ENCODE measurements at places on chromosomes 1 and 21.

DNA sequence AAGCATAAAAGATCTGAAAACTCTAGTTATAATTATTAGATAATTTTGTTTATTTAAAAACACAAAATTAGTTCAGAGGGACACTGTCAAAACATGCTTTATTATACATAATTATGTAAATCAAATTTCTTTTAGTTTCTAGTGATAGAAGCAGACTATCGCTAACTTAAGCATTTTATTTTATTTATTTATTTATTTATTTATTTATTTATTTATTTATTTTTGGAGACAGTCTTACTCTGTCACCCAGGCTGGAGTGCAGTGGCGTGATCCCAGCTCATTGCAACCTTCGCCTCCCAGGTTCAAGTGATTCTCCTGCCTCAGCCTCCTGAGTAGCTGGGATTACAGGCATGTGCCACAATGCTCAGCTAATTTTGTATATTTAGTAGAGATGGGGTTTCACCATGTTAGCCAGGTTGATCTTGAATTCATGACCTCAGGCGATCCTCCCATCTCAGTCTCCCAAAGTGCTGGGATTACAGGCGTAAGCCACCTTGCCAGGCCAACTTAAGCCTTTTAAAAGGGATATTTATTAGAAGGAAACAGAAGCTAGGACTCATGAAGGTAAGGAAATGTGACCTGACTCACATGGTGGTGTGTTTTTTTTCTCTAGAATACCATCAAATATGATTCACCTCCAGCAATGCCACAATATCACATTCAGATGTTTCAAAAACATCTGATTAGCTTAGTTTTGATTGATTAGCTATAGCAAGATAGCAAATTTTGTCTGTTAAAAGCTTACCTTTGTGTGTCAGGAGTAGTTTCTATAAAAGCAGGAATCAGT, 1357.4 kb upstream of the ADGRL4 start:
- no peak for DNase-seq

GRCh38 chr1:21510113-21510493, 880 bp downstream of the ALPL start:
- no peak for DNase-seq

DNA sequence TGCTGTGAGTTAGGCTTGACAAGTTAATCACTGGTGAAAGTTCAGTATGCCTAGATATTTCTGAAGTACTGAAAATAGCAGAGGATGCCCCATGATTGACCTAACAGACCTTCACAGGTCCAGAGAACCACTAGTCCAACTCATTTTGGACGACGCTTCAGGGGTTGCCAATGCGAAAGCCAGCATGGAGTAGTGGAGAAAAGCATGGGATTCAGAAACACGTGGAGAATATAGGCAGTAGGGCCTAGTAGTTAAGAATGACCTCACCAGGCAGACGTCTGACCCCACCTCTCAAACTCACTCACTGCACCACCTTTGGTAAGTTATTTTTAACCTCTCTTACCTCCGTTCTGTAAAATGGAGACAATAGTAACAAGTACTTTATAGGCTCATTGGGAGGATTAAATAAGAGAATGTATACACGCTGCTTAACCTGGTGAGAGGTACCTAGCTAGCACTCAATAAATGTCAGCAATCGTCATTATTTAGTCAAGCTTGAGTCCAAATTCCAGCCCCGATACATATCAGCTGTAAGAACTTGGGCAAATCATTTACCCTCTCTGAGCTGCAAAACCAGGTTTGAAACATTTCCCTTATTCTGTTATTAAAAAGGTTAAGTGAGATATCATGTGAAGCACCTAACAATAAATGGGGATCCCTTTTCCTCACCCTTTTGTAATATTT, 13.2 kb downstream of the PLPP3 start:
- DNase-seq = no peak

DNA sequence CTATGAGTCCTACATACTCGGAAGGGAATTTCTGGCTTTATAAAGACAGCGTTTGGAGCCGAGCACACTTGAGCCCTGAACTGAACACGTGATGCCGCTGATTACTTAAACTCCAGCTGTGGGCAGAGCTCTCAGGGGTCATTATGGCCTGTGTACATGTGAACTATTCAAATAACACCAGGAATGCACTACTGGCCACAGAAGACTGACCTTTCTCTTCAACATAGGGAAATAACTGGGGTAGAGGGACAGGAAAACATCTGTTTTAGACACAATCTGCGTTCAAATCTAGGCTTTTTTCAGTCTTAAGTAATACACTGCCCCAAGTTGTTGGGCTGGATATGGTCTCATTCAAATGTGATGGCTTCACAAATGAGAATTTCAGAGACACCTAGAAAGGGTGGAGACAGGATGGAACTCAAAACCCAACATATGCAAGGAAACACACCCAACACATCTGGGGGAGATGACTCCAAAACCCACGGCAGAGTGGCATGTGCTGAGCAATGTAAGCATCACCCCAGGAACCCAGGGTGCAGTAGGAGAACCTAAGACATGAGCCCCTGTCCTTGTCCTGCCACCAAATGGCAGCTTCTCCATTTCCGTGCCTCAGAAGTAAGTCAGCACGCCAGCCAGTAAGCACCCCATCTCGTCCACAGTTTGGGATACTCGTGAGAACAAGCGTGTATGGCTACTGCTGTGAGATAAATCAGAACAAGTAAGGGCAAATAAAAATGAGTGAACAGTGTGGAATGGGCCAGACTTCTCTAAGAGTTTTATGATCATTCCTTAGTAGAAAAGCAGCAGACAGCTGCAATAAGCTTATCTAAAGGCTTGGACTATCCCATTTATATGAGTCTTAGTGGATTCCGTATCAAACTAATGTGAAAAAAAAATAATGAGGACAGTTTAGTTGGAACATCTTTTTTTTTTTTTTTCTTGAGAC, 24.9 kb downstream of the NID1 start:
- no peak for DNase-seq

DNA sequence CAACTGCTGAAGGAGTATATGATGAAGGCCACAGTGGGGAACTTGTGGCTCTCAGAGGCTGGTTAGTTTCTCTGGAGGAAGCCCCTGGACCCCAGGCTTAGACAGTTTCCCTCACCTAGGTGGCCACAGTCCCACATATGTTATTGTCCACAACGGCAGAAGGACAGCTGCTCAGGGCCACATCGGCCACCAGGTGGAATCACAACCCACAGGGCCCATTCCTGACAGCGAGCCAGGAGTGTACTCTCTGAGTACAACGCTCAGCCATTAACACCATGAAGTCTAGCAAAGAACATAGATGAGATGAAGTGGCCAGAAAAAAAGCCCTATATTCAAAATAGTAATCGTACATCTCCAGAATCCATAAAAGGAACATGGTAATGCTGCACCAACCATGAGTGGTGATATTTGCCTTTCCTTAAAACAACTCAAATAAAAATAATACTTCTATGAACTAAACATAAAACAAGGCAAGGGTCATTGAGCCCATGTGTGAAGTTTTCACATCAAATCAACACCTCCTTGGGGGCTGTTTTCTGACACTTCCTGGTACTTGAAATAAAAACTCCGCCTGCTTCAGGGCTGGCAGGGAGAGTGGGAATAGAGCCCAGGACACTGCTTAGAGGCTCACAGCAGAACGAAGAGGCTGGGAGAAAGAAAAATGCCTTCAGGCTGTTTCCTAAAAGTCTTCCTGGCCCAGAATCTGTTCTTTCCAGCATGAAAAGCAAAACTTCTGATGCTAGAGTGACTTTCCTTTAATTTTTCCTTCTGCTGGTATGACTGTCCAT, 383.3 kb downstream of the HHAT start:
- DNase-seq = no peak

- no peak for DNase-seq
Measured at GRCh38 chr1:108573183-108573582, 13.3 kb downstream of the EEIG2 start.

- DNase-seq = no peak
Measured at GRCh38 chr1:22341791-22342605, 109.7 kb upstream of the ZBTB40 start.

GRCh38 chr1:32179443-32180185, at the start of gene TXLNA:
Gene TXLNA, plus strand, starts transcription at chr1:32179675. Its CDS starts 671 bp downstream, at chr1:32180346.
- DNase-seq = peak; percentile 89

DNA sequence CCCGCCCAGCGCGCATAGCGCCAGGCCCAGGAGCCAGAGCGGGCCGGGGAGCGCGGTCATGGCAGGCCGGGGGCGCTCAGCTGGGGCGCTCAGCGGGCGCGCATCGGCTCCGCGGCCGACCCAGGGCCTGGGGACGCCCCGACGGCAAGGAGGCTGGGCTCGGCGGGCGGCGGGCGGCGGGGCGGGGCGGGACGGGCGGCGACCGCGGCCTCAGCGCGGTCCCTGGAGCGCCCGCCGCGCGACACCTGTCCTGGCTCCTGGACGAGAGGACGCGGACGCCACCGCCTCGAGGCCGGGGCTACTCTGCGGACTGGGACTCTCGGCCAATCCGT, 273 bp downstream of the BMP8B start:
- DNase-seq = no peak

DNA sequence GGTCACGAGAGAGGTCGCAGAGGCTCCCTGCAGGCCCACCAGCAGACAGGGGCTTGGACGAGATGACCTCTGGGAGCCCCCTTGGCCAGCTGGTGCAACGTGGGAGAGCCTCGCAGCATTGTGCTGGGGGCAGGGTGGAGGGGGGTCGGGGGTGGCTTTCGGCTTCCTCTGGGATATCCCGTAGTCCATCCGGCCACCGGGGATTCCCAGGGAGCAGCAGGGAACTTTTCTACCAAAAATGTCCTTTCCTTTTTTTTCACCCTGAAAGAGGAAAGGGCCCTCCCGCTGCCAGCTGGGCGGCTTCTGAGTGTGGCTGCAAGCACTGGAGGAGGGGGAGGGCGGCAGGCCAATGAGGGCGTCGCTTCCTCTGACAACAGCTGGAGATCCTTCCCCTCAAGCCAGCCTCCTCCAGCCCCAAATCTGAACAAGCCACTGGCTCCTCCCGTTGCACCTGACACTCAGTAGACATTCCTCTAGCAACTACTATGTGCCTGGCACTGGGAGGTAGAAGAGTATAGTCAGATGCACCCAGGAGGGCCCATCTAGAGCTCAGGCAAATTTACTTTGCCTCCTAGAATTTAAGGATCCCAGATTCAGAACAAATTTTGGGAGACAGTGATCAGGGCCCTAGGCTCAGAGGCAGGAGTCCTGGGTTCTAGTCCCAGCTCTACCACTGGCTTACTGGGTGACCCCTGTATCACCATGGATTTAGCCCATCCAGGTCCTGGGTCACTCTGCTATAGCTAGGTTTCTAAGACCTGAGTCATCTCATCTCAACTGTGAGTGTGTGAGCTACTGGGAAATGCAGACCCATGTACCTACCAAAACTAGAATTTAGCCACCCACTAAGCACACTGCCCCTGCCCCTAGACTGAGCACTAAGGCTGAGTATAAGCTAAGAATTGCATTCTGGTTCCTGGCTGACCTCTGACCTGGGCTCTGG, 2.7 kb downstream of the MOB3C start:
- no peak for DNase-seq

- no peak for DNase-seq
Measured at GRCh38 chr1:41573194-41573593, 88.7 kb upstream of the EDN2 start.

DNA sequence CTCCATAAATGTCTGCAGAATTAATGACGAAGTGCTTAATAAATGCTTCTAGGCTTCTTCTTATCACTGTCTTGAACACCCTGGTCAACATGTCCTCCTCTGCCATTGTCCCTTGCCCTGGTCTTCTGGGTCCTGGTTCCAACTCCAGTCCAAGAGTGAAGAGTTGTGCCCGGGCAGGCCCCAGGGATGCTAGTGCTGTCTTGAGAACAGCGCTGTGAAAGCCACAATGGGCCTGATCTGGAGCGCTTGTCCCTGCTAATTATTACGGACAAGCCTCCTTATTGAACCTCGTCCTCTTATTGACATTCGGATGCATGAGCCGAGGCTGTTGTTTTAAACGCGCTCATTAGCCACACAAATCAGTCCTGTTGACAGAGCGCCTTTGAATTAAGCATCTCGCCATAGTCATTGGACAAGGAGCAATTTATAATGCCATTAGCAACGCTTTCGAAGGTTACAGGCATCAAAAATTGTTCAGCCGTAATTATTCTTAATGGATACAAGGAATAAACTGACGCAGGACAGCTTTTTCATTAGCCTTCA, 211.6 kb upstream of the POU3F1 start:
- DNase-seq = no peak

DNA sequence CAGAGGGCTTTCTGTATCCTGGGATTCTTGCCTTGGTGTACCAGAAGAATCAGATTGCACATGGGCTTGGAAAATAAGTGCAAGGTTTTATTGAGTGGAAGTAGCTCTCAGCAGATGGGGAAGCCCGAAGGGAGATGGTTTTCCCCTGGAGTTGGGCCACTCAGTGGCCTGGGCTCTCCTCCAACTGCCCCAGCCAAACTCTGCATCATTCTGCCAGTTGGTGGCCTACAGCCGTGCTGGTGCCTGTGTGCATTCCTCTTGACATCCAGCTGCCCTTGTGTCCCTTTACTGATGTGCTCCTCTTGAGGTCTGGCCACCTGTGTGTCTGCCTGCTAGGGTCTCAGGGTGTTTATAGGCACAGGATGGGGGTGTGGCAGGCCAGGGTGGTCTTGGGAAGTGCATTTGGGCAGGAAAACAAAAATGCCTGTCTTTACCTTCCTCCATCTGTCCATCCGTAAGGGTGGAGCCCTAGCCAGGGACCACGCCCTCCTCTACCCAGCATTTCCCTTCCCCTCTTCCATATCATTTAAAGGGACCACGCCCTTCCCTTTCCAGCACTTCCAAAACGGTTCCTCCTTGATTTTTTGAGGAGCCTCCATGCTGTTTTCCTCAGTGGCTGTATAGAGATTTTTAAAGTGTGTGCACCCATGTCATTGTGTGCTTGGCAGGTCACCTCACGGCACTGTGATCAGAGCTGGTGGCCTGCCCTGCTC, 18.9 kb downstream of the SNAP47 start:
- no peak for DNase-seq

DNA sequence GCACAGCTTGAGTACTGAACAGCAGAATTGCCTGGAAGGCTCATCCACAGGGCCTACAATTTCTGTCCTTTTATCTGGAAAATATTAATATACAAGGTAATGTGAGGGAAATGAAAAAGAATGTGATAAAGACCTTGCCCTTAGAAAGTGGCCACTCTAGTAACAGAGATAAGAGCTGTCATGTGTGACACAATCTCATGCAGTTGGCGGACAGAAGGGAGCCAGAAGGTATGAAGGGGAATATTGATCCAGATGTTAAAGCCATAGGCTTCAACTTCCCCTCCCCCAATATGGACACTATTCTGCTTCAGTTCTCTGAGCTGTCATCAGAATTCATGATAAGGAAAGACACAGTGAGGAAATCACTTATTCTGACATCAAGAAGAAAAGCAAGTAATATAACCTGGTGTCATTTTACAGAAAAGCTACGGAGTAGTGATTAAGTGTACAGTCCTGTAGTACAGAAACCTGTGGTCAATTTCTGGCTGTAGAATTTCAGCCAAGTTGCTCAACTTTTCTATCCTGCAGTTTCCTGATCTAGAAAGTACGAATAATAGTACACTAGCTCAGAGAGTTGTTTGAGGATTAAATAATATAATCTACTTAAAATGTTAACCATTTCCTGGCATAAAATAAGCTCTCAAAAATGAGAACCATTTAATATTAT, 572.1 kb downstream of the DPYD start:
- no peak for DNase-seq

- DNase-seq = no peak
Measured at GRCh38 chr1:146007489-146008133, 11.2 kb upstream of the TXNIP start.
